Heart right ventricle (tissue), 16 donors: ENCODE measurements at places on chromosomes 4 and X. TPM values are rescaled to one million over a fixed set of nuclear protein-coding genes. Genes with fewer than 3 reads are reported as not detected.

Gene SRPK3
- polyA plus RNA-seq = 52.2 TPM

Gene SCFD2
- 2.9 TPM for polyA plus RNA-seq

Gene SPANXB1
- polyA plus RNA-seq = not detected

Gene ABLIM2
- polyA plus RNA-seq = 7.2 TPM

Gene MAGEA4
- polyA plus RNA-seq = not detected

Gene DCAF8L2
- not detected for polyA plus RNA-seq

Gene CFAP47
- not detected for polyA plus RNA-seq

Gene SSX3
- not detected for polyA plus RNA-seq

Gene MAGEC3
- polyA plus RNA-seq = not detected

Gene GAGE12J
- not detected for polyA plus RNA-seq
